ENCODE measurements at places on chromosomes 2 and 18. TPM values are rescaled to one million over a fixed set of nuclear protein-coding genes. Genes with fewer than 3 reads are reported as not detected.

GRCh38 chr2:33153008-33153407 lies 206.3 kb downstream of the LTBP1 start:
- DNase-seq: no peak

DNA sequence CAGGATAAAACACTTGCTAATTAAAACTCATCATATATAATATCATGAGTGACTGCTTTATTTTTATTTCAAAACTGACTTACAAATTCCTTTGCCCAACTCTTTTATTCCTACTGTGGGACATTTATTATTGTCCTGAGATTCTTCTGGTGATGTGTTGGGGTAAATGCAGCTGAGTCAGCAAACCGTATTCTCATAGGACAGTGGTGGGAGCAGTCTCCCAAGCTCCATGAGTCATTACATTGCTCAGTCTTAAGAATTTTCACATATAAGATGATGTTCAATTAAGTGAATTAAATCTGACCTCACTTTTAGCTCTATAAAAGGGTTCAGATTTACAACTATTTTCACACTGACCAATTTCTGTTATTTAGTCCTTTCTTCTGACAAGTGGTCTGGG lies 1530.7 kb downstream of the LRP1B start:
- no peak for DNase-seq

DNA sequence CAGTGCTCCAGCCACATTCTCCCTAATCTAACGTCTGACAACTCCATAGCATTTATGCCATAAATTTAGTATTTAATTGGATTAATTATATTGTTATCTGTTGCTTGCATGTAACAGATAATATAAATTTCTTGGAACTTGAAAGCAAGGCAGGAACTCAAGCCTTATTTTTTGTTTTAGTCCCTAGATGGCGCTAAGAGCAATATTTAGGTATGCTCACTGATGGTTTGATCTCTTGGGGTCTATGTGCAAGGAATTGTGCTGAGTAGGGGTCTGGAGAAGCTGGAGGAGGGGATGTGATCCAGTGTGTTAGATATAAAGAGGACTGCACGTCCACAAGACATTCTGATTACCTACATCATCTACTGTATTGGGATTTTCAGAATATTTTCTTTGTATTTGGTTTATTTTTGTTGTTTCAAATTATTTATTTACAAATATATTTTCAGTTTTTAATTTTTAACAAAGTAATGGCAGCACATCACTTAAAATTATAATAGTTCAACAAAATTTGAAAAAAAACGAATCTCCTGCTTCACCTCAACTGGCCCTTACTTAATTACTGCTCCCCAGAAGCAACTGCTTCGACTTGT lies 32.8 kb downstream of the KATNAL2 start:
- no peak for DNase-seq

DNA sequence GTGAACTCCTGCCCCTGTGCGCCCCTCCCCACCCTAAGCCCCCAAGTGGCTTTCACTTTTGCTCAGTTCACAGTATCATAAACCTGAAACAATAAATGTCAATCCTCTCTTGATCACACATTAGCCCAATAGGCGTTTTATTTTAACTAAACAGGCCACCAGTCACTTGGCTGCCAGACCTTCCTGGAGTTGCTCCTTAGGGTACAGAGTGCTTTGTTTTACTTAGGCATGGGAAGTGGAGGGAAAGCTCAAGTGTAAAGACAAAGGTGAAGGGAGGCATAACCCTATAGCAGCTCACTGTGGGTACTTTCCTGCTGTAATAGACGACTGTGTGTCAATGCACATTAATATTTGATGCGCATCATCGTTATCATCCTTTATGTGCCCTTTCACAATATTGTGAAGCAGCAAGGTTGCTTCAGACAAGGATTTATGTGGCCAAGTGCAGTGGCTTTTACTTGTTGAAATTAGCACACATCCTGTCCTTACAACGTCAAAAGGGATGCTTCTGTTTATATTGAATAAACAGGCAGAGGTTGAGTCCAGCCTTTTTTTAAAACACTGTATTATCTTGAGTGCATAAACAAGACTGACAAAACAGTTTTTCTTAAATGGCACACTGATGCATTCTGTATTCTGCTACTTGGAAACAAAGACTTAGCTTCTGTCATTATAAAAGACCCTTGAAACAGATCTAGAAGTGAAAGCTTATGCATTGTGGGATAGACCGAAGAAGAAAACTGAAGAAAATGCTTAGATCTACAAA lies 168.5 kb downstream of the TMEFF2 start:
- DNase-seq: peak; percentile 24

- no peak for DNase-seq
These were observed 155.9 kb upstream of the CAPN13 start for GRCh38 chr2:30963184-30963583.

- peak; percentile 56 for DNase-seq
These were observed 795 bp upstream of the SETBP1 start for GRCh38 chr18:44679914-44680272.

DNA sequence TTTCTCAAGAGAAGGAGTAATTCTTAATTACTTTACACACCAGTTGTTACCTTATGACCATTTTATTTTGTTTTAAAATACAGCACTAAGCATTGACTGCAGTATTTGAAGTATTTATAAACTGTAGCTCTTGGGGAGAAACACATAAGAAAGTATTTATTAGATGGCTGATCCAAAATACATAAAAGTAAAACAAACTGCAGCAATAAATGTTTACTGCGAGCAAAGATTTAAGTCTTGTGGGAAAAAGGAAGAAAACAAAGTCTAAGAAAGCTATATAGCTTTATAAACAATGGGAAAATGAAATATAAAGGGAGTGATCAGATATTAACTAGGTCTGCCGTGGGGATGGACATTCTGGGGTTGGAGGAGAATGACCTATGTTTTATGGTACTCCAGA lies 347.2 kb upstream of the ZC3H15 start:
- no peak for DNase-seq

DNA sequence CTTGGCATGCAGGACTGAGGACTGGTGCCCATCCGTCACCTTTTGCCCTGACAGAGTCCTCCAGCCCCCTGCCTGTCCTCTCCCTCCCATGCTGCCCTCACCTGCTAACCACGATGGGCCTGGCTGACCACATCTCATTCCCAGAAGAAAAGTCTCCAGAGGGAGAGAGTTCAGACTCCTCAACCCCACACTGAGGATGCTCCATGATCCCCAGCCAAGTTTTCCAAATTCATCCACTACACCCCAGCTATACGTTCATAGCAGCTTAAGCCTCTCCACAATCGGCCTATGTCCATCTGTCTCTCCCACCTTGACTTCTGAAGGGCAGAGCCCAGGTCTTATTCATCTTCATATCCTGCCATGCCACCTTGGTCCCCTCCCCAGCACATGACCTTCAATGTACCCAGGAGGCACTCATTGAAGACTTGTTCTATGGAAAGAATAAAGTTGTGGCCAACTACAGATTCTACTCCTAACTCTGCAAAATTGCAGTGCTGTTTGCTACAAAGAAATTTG lies 115.6 kb upstream of the ID2 start:
- DNase-seq: no peak

DNA sequence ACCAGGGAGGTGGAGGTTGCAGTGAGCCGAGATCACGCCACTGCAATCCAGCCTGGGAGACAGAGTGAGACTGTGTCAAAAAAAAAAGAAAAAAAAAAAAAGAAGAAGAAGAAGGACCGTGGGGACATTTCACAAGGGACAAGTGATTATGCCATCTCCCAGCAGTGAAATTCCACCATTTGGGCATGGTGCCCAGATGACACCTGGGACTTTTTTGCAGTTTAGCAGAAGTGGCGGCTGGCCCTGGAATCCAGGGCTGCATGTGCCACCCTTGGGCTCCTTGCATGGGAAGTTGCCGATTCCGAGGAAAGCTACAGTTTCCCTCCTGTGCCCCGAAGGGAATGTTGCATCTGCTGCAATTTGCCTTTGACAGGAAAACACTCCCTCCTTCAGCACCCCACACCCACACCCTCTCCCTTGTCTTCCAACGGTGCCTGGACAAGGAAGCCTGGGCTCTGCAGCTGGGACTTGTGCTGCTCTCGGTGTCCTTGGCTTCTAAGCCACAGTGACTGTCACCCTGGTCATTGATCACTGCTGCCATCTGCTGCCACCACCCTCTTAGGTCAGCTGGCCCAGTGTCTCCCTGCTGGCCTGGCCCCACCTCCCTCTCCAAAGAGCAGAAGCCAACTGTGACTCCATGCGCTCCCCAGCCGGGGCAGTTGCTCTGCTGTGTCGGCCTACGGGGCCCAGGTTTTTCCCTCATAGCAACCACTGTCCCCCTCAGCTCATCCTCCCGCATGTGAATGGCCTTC lies 56.4 kb upstream of the LRRC30 start:
- no peak for DNase-seq

DNA sequence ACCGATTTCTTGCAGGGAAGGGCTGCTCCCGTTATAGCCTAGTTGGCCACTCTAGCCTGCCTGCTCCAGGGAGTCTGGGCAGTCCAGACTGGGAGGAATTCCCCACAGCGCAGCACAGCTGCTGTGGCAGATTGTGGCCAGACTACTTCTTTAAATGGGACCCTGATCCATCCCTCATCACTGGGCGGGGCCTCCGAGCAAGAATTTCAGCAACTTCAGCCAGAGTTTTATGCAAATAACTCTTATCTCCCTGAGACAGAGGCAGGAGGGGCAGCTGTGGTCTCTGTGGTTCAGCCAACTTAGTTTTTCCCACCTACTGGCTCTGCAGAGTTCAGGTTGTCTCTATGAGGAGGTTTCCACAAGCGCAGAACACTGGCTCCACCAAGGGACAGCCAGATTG lies 1583.2 kb downstream of the SUCLG1 start:
- DNase-seq: no peak

SIX3 gene
- not detected for polyA plus RNA-seq

MALT1 gene
- not detected for polyA plus RNA-seq

SLC23A3 gene
- 2.0 TPM for polyA plus RNA-seq

GAL3ST2 gene
- 0.21 TPM for polyA plus RNA-seq

ANO7 gene
- 1.3 TPM for polyA plus RNA-seq
